ENCODE measurements at places on chromosomes 3 and 15.

DNA sequence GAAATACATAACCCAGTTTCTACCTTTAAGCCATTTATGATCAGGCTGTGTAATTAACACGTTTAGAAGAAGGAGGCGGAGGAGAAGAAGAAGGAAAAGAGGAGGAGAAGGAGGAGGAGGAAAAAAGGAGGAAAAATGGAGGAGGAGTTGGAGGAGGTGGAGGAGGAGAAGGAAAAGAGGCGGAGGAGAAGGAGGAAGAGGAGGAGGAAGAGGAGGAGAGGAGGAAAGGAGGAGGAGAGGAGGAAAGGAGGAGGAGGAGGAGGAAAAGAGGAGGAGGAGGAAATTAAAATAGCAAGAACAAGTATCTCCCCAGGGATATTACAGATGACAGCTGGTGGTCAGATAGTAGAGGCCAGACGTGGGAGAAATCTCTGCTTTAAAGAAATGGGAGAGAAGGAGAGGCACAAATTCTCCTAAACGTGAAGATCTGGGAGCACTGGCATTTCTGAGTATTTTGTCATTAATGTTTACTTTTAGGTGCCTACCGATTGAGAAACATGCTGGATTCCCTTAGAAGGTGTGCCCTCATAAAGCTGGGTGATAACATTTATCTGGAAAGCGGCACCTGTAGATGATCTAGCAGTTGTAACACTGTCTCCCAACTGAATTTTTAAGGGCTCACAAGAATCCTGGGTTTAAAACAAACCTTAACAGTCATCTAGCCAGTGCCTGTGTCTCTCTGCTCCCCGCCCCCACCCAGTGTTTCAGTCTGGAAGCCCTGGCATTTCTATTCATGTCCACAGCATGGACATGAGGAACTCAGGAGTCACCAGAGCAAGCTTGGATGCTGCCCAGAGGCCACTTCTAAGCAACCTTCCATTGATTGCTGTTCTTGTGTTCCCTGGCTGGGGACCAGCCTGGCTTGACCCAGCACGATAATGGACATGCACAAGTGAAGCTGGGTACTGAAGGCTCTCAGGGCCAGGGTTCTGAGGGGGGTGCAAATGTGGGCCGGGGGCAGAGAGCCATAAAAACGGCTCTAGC lies 75.2 kb downstream of the CHRNA7 start:
- DNase-seq: no peak

DNA sequence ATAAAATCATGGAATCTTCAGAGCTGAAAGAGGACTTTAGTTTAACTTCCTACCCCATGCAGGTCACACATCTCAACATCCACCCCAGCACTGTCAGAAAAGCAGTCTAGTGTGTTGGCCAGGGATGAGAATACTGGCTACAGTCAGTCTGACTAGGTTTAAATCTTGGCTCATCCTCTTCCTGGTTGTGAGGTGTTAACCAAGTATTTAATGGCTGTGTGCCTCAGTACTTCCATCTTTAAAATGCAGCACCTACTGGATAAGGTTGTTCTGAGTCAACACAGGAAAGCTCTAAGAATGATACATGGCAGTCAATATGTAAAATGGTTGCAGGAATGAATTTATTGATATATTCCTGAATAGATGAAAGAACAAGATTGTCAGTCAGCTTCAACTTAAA lies 3.1 kb downstream of the CFAP44 start:
- no peak for DNase-seq

DNA sequence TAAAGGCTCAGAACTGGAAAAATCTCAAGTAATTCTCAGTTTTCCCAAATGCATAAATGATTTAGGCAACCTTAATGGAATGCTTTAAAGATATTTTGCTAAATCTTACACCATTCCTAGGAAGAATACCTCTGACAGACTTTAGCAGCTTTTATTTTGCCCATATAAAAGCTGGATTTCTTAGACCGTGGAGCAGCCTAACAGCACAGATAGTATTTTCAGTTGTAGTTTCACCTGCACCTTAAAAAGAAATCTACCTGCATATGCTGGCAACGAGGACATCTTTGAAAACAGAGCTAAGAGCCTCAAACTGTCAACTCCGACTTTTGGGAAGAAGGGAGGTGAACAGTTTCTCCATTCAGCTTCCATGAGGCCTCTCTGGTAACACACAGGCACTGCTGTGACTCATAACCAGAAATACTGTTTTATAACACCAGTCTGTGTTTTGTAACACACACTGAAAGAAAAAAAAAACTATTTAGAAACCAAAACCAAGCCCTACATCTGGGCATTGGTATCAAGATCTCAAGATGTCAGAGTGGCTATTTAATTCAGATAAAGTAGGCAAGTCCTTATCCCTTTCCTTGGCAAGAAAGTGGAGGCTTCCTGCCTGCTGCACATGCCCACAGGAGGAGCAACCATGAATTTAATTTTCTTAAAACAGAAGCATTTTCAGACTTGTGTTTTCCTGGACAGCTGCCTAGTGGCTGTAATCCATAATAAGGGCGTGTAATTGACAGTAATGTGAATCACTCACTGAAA lies 181.5 kb upstream of the ICE2 start:
- DNase-seq: no peak

DNA sequence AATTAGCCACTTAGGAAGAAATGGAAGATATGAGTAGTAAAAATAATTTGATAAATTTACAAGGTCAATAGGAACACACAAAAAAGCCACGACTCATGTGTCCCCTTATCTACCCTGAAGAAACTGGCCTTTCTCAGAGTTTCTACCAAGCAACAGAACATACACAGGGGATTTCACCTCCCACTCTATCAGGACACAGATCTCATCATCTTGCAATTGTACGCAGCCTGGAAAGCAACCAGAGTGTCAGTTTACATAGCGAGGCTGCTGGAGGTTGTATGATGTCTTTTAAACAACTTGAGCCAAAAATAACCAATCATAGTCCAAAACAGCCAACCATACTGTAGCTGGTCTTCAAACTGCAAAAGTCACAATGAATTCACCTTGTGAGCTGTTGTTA lies 19.7 kb upstream of the LMOD3 start:
- no peak for DNase-seq

- DNase-seq: no peak
Observed at GRCh38 chr3:107251819-107252218, 125.4 kb upstream of the CCDC54 start.
